COR-L47 (cell line): ENCODE measurements at places on chromosomes 12 and 14.

DNA sequence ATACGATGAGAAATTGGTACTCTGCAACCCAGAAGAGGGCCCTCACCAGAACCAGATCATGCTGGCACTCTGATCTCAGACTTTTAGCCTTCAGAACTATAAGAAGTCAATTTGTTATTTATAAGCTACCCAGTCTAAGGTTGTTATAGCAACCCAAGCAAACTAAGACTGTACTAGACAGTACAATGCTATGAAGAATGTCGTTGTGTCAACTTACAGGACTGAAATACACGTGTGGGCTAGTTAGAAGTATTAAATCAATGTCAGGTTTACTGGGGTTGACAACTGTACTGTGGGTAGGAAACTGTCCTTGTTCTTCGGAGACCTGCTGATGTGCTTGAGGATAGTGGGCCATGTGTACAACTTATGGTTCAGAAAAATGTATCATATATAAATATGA, 19.7 kb downstream of the DUSP16 start:
- DNase-seq = no peak

- DNase-seq = peak; percentile 87
Measured at GRCh38 chr12:92065018-92065499, 80.6 kb downstream of the BTG1 start.

- no peak for DNase-seq
Measured at GRCh38 chr12:127393465-127393864, 873.5 kb upstream of the TMEM132C start.

DNA sequence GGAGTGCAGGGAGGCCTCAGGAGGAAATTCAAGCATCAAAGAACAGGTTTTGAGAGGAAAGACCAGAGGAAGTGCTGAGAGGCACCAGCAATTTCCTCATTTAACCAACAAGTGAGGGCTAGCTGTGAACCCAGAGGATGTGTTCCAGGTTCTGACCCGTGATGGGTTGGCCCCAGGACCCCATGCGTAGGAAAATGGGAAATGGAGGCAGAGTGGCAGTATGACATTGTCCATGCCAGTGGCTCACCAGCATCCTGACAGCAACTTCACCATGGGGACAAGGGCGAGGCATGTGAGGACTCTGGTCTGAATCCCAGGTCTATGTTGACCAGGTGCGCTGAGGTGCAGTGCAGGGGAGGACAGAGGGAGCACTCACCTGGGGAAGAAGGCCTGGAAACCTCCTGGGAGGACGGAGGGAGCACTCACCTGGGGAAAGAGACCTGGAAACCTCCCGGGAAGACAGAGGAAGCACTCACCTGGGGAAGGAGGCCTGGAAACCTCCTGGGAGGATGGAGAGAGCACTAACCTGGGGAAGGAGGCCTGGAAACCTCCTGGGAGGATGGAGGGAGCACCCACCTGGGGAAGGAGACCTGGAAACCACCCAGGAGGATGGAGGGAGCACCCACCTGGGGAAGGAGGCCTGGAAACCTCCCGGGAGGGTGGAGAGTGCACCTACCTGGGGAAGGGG, 6.7 kb upstream of the CACNA2D4 start:
- no peak for DNase-seq

DNA sequence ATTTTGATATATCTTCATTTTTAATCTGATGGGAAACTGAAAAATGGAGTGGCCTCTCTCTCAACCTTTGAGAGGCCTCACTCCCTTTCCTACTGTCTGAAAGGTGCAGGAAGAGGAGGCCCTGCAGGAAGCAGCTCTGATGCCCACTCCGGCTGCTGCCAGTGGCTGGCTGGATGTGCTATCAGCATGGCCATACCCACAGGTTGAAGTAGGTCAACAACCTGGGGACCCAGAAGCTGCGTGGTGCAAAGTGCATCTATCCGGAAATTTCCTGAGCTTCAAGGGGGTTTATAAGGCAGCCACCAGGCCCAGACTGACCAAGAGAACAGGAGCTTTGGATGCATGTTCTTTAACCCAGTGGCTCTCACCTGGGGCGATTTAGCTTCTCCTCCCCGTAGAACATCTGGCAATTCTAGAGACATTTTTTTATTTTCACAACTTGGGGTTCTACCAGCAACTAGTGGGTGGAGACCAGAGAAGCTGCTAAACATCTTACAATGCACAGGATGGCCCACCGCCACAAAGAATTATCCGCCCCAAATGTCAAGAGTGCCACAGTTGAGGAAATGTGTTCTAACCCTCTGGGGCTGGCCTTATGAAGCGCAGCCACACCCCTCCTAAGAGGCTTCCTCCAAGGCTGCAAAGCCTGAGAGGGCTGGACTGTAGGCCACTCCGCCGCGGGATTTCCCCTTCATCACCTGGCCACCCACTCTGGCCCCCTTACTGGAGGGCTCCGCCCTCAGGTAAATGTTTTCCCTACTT, 8.2 kb upstream of the BATF start:
- DNase-seq = no peak

DNA sequence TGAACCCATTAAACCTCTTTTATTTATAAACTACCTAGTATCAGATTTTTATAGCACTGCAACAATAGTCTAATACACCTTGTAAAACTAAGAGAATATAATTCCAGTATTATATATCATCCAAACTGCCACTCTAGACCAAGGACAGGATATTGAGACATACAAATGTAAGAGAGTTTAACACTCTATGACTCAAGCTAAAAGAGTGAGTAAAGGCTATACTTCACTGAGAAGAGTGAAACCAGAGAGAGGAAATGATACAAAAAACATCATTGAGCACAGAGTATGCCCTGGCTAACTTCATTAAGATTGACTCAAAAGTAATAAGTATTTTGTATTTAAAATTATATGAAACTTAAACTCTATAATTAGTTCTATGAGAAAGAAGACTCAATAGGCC, 1951.9 kb upstream of the SEL1L start:
- DNase-seq = no peak

GRCh38 chr12:41186026-41186425, 2.1 kb upstream of the PDZRN4 start:
- no peak for DNase-seq

GRCh38 chr12:21613931-21614330, 9.3 kb upstream of the GYS2 start:
- DNase-seq = no peak

DNA sequence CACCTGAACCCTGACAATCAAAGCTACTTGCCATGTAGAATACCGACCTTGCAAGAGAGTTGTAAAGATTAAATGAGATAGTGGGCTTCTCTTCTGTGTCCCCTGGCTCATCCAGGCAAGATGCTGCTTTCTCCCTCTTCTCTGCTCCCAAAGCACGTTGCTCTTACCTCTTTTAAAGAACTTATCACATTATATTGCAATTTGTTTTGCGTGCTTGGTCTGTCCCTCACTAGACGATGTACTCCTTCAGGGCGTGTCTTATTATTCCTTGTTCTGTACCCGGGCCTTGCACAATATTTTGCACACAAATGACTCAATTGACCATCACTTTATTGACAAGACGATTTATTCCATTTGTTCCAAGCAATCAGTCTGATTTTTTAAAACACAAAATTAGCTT, 3.3 kb downstream of the DCN start:
- DNase-seq = no peak

- peak; percentile 50 for DNase-seq
Measured at GRCh38 chr12:112992541-112993398, 14.5 kb downstream of the OAS2 start.

GRCh38 chr12:123058980-123059379, 78.5 kb downstream of the ARL6IP4 start:
- DNase-seq = no peak

GRCh38 chr12:121443193-121443870, 43.4 kb downstream of the RNF34 start:
- DNase-seq = peak; percentile 49

DNA sequence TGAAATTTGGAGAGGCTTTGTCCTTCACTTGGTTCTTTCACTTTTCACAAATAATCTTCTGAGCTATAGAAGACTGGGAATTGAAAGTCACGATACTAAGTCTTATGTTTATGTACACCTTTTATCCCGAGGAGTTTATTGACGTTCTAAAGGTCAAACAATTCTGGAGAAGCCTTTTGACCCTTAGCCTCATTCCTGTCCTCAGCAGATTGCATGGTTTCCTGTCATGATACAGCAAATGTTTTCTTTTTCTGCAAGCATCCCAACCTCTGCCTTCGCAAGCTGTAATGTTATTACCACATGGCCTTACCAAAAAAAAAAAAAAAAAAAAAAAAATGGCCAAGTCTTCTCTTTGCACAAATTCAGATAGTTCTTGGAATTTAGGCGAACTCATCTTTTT, 411.7 kb upstream of the FLRT2 start:
- no peak for DNase-seq

- no peak for DNase-seq
Measured at GRCh38 chr14:84074626-84075025, 1455.3 kb upstream of the FLRT2 start.

DNA sequence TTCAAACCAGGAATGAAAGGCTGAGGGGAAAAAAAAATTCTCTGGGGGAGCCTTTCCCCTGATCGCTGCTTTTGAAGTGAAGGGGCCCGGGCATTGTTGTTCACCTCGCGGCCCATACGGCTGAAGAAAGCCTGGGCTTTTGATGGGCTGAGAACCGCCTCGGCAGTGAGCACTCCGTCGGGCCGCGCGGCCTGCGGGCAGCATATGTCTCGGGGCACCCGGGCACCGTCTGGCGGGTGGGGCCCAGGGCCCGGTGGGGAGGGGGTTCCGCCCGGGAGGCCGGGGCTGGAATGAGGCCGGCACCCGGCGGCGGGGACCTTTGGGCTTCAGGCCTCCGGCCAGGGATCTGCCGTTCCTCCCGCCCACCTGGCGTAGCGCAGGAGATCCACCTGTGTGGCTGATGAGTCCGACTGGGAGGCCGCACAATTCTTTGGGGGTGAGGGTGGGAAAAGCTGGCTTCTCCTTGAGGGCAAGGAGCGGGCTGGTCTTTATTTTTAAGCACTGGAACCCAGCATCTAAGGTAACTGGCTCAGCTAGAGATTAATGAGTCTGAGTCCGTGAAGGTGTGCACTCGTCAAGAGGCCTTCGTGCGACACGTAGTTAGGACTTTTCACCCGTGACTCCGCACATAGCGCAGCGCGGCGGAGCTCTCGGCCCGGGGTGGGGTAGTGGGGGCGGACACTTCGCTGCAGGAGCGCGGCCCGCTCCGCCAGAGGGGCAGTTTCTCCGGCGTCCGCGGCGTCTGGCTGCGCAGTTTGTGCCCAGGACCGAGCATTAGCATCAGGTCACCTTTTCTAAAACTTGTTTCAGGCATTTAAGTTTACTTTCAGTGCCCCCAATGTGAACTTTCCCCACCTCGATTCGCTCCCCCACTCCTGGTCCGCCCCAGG, 10.6 kb downstream of the FOXA1 start:
- DNase-seq = no peak

DNA sequence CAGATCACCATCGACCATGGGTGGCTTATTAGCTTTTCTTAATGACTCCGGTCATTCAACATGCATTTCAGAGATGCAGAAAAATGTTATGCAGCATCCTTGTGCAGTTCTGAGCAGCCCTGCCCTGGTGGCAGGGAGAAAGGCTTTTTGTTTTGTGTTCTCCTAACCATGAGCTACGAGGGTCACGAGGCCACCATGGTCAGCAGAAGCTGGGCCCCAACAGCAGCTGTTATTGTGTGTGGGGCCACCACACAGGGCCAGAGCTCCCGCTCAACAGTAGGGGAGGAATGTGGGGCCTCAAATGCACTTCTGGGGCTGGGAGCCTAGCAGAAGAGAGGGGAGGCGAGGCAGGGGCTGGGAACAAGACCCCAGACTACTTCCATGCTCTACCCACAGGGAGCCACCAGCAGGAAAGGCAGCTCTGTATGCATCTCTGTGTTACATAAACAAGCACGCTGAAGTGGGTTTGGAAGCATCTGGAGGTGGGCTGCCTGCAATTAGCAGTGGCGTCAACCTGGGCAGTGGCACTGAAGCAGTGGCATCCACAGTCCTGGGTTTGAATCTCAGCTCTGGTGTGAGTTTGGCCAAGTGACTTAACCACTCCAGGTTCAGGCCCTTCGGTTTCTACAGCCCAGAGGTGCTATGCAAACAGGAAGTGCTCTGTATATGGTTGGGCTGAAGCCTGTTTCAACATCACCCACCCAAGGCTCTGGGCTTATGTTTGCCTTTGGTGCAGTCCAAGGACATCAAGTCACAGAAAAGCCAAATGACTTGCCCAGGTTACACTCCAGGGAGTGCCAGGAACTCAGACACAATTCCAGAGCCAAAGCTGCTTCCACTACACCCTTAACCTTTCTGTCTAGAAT, 16.3 kb downstream of the GLTP start:
- DNase-seq = no peak

DNA sequence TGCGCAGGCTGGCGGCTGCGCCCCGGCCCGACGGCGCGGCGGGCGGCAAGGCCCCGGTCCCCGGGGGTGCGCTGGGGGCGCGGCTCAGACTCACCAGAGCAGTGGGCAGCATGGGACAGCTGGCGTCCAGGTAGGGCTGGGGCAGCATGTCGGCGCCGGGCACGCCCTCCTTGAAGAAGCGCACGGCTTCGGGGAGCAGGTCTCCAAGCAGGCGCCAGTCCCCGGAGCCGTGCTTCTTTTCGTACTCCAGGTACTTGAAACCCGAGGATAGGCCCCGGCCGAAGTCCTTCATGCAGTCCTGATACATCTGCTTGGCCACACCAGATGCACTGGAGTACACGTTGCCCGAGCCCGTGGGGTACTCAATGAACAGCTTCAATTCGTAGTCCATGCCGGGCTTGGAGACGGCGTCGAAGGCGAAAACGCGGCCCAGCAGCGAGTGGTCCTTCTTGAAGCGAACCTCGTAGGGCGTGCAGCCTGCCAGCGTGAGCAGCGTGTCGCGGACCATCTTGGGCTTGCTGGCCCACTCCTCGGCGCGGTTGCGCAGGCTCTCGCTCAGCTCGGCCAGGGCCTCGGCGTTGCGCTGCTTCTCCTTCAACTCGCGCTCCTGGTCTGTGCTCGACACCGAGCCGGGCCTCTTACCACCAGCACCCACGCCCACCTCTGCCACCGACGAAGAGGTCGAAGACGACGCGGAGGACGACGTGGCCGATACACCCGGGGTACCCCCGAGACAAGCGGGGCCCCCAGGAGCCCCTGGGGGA, 2.2 kb downstream of the IRF2BPL start:
- no peak for DNase-seq

- DNase-seq = no peak
Measured at GRCh38 chr12:50567926-50568325, 63.1 kb downstream of the DIP2B start.

- DNase-seq = no peak
Measured at GRCh38 chr12:50747817-50748216, 16.1 kb upstream of the ATF1 start.

GRCh38 chr12:6553051-6553868, 2.6 kb downstream of the IFFO1 start:
- DNase-seq = no peak

- no peak for DNase-seq
Measured at GRCh38 chr12:11171969-11172675, 1.1 kb downstream of the SMIM10L1 start.

DNA sequence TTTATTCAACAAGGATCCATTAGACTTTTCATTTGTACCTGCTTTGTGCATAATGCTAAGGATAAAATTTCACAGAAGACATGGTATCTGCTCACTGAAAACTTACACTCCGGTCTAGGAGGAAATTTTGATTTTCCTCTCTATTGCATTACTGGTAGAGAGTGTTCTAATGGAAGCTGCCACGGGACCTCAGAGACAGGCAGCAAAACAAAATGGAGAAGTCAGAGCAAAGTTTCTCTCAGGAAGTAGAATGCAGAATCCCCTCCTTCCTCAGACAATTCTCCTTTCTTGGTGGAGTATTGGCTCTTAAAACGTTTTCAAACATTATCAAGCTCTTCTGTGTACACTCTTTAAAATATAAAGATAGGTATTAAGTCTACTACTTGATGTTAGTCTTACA, 12.3 kb downstream of the CLEC2B start:
- DNase-seq = no peak

- no peak for DNase-seq
Measured at GRCh38 chr12:129762436-129762835, 141.4 kb downstream of the TMEM132D start.

- DNase-seq = no peak
Measured at GRCh38 chr12:130212384-130212989, 50.2 kb downstream of the FZD10 start.
